DMS 273 treated with DMSO at 0.1 percent for 48 hours (cell line): ENCODE measurements at places on chromosomes 7 and 10.

DNA sequence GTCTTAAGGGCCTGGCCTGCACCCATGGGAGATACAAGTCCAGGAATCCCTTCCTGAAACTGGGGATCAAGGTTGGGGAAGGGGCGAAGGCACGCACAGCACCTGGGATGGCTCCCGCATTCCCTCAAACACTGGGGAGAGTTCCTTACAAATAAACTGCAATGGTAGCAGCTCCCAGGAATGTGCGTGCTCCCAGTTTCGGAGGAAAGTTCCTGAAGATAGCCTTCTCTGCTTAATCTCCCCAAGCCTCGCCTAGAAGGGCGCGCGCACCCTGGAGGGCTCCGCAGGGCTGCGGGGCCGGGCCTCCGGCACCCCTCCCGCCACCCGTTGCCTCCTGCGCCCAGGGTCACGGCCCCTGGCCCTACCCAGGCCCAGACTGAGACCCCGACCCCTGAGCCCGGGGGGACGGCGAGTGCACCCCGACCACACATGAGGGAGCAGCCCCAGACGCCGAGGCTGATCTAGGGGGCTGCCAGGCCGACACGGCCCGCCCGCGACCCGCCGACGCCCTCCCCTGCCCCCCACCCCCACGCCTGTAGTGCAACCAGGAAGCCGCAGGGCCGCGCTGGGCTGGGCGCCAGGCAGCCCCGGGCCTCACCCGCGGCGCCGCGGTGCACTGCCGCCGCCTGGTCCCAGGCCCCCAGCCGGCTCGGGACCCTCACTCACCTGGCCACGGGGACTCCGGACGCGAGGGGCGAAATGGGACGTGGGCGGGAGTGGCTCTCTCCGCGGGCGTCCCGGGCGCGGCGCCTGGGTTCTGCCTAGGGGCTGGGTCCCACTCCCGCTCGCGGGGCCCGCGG is 460 bp downstream of the ANXA11 start:
- no peak for DNase-seq

- no peak for DNase-seq
Observed at GRCh38 chr10:4838743-4839142, 12.7 kb downstream of the AKR1E2 start.

DNA sequence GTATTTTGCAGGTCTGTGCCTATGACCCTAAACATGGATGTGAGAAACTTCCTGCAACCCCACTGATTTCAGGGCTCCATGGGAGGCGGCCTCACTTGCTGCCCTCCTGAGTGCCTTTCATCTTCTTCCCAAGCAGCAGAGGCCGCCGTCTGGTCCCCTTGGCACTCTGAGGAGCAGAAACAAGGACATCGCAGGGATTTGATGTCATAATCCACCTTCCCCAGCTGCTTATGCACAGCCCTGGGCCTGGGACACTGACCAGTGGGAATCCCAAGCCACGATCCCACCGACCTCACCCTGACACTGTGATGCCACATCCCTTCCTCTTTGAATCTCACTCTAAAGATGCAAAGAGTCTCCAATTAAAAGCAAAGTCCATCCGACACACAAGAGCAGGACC is 7.7 kb downstream of the CAMK2G start:
- no peak for DNase-seq

DNA sequence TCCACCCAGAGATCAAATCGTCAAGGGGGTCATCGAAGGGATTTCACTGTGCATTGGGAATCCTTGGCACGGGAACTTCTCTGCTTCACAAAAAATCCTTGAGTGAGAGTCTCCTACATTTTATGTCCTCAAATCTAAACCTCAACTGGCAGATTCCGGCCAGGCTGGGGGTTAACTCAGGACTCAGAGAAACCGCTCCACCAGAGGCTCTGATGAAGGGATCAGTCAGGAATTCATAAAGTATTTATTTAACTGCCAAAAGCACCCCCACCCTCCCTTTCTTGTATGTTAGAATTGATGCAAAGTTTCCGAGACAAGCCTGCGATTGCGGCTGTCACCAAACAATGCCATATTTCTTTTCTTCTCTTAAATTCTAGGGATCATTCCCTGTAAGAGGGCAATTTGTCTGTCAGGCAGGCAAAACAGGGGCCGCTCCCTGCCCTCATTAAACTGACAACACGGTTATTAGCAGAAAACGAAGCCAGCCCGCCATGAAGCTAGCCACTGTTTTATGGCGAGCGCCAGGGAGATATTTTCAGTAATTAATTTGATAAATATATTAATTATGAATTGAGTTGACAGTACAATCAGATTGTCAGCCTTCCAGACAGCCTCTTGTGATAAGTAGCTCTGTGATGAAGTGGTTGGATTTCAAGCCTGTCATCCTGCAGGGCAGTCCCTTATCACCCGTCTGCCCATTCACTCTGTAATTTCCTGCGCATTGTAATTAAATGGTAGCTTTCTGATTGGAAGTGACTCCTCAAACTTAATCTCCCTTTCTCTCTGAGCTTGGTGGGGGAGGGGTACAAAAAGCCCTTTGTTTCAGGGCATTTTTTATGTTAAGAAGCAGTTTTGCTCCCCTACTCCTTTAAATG is 153.0 kb upstream of the GPR26 start:
- DNase-seq, result no peak

GRCh38 chr10:10213237-10213636 is 804.4 kb upstream of the CELF2 start:
- DNase-seq, result no peak

DNA sequence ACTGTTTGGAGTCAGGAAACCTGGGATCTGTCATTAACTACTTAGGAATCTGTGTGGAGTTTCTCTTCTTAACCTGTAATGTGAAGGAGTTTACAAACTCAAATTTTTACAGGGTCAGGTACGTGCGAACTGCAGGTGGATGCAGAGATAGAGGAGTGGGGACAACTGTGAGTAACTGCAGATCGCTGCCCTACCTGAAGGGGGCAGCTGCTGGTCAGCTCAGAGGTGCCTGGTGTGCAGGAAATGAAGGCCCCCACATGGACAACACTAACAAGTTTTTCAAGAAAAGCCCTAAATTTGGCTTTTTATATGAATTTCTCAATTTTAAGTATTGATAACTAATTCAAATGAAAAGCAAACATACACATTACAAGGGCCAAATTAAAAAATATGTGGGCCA is 380.0 kb downstream of the REEP3 start:
- no peak for DNase-seq

DNA sequence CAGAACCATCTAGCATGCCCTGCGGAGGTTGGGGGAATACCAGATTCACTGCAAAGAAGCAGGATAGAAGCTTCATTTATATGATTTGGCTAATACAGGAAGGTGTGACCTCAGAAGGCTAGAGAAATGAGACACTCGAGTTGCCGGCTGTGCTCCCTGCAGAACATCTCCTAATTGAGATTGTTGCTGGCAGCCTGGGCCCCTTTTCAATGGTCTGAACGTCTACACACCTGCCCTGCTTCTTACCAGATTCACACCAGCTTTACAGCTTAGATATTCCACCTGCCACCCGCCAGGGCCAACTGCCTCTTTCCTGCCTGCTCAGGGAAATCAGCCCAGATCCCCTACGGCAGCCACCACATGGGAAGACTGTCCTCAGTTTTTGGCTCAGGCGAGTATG is 475.3 kb upstream of the AUTS2 start:
- no peak for DNase-seq

DNA sequence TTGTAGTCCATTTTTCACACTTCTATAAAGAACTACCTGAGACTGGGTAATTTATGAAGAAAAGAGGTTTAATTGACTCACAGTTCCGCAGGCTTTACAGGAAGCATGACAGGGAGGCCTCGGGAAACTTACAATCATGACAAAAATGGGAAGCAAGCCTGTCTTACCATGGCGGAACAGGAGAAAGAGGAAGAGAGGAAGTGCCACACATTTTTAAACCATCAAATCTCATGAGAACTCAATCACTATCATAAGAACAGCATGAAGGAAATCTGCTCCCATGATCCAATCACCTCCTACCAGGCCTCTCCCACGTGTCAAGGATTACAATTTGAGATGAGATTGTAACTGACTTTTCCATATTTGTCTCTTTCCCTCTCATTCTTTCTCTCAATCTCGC is 9.3 kb upstream of the PNPLA8 start:
- no peak for DNase-seq

DNA sequence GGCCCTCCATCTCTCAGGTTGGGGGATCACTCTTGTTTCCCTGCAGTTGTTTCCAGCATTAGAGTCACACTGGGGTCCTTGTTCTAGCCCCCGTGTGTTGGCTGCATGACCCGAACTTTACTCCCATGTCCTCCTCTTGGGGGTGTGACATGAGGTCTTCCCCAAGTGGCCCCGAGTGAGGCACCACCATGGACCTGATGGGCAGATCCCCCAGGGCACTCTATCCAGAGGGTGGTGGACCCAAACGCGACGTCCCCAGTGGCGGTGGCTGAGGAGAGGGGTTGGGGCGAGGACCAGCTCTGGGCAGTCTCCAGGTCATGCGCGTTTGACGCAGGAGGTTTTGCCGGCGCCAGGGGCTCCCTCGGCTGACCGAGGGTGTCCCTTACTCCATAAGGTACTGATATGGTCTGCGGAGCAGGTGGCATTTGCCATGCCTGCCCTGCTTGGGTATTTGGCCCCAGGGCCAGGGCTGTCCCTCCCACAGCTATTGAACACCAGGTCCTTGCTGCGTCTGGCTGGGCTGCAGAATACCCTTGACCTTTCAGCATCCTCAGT is 131.9 kb downstream of the LHPP start:
- no peak for DNase-seq

GRCh38 chr10:114544045-114544659 is 113.9 kb downstream of the ABLIM1 start:
- DNase-seq, result no peak

- no peak for DNase-seq
Observed at GRCh38 chr10:122861711-122862161, 16.1 kb upstream of the CUZD1 start.

- no peak for DNase-seq
Observed at GRCh38 chr10:98367604-98368451, 47.2 kb downstream of the PYROXD2 start.

- no peak for DNase-seq
Observed at GRCh38 chr10:84626397-84627087, 298.2 kb downstream of the CCSER2 start.

DNA sequence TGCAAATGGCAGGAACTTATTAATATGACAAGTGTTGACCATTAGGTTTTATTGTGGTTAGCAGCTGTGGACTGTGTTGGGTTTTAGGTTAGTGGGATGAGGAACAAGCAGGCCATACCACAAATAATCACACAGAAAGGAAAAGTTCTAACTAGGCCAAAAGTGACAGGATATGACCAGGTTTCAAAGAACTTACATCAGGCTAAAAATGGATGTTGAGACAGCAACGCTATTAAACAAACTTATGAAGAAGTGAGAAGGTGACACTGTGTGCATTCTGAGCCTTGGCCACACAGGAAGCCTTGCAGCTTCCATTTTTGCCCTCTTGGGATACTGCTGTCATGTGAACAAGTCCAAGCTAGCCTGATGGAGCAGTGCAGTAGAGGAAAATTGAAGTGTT is 568.8 kb downstream of the HTR7 start:
- DNase-seq, result no peak

DNA sequence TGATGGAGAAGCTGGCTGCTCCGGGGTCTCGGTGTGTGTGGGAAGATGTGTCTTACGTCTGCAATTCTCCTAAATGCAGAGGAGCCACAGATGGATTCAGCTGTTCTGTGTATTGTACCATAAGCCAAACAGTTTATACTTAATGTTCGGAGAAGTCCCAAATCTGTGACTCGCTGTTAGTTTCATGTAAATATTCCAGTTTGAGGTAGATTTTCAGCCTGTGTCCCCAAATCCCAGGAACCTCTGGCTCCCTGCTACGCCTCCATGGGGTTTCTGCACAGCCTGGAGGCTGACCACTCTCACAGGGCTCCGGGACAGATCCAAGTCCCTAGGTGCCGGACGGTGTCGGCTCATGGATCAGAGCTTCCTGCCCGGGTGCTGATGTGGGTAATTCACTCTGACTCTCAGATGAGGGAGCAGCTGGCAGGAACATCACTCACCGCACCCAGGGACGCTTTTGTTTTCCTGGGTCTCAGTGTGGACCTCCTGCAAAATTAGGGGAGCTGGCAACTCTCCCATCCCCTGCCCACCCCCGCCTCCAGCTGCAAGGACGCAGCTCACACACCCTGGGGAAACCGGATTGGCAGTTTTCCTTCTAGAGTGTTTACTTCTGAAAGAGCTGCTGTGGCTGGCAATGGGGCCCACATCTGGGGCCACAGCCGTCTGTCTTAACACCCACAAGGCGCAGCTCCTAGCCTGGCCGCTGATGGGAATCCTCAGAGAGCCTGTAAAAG is 421.1 kb upstream of the FOXK1 start:
- no peak for DNase-seq

DNA sequence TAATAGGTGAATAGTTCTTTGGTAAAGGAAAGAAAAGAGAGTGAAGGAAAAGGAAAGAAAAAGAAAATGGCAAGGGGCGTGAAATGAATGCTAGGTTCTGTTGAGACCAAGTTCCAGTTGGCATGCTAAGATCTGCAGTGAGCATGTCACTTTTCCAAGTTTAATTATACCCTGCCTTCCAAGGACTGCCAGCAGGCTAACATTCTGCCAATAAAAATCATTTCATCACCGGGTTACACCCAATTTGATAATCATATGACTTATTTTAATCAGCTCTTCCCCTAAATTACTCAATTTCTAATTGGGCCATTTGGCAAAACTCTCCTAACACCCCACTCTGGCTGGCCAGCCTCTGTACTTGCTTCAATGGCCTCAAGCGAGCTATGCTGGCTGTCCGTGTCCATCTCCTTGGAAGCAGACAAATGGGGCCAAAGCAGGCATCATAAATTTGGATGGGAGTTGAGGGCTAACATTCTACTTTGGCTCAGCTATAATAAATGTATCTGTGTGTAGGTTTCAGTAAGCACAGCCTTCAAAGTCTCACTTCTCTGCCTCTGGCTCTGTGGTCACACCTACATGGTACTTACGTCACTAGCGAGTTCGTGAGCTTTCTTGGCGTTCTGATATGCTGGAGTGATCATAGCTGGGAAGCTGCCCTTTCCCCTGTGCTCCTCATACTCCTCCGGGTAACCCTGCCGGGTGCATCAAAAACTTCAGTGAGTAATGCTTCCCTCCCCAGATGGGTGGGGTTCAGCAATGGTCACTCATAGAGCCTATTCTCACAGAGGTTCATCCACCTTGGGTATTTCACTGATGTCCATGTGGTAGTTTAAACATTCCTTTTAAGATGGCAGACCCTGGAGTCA is 17.3 kb downstream of the NRAP start:
- DNase-seq, result no peak

GRCh38 chr7:6619961-6620360 is 4.6 kb downstream of the ZNF853 start:
- DNase-seq, result no peak

DNA sequence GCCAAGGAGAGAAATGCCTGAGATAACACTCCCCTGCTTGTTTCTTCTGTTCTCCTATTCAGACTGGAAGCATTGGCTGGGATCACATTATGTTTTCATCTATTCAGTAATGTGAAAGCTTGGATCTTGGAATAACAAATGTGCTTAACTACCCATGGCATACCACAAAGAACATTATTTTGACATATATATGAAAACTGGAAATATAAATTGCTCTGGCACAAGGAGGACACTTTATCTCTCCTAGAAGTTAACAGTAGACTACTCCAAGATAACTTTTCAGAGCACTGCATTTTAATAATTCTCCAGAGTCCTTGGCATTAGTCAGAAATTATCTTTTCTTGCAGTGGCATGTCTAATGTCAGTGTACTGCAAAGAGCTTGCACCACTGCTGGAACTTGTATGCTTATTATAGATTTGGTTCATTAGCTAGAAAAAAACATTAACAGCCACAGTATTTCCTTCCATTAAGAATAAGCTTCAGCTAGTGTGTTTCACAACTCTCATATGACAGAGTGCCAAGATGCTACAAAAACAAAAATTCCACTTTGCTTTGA is 169.3 kb upstream of the LRRN3 start:
- DNase-seq, result no peak

- no peak for DNase-seq
Observed at GRCh38 chr7:12684733-12685132, 2.7 kb upstream of the ARL4A start.
